ENCODE measurements at places on chromosomes 12 and 14.

- DNase-seq, result no peak
Observed at GRCh38 chr12:81147292-81147919, 69.5 kb downstream of the ACSS3 start.

DNA sequence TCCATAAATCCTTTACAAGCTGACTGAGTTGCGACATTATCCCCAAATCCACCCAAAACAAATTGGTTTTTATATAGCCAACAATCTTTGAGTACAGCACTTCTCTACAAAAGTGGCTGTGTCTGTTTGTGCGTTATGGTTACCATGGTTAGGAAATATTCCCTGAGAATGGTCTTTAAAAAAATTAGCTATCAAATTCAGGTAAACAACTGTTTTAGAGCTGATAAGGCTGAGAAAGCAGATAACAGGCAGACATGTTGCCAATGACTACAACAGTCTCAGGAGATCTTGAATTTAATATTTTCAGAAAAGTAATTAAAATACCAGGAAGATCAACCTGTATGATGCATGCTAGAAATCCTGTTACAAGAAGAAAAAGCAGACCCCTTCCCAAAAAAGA lies 248.0 kb downstream of the RASSF9 start:
- DNase-seq, result no peak

DNA sequence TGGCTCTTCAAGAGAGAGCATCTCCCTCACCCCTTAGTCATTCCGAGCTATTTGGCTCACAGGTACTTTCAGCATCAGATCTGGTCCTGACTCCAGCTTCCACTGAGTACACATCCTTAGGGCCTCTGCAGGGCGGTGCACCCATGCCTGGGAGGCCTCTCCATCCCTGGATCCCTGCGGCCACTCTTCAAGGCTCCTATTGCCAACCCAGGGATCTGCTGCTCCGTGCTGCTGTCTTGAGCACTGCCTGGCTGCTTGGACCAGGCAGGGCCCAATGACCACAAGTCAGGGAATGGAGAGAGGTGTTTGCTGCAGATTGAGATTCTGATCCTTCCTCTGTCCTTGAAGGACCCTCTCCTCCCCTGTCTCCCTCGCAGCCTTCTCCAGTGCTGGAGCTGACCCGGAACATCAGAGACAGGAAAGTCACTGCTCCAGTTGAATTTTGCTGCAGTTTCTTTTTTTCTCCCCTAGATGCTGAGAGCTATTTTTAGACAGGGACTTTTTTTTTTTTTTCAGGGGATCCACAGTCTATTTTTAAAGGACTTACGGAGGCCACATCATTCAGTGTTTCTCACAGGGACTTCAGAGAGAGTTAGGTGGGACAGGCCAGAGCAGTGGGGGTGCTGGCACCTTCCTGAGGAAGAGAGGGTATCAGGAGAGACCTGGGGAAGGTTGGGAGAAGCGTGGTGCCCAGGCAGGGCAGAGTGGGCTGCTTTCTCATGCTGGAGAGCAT lies 50.1 kb upstream of the KCNA1 start:
- DNase-seq, result no peak

DNA sequence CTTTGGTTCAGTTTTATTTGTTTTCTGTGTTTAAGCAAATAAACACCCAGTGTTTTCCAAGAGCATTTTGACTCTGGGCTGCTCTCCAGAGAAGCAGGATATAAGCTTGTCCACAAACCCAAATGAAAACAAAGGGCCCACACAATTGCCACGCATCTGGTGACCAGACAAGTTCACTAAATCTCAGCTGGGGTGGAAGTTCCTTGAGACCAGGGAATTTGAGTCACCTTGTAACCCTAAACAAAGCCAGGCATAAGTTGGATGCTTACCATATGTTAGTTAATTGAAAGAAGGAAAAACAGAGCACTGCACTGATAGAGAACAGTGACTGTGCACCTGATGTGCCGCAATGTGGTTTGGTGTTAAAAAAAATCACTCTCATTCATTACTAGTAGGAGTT lies 1.6 kb upstream of the TXNRD1 start:
- no peak for DNase-seq

GRCh38 chr12:18281941-18282340 lies 20.6 kb downstream of the PIK3C2G start:
- DNase-seq, result no peak

DNA sequence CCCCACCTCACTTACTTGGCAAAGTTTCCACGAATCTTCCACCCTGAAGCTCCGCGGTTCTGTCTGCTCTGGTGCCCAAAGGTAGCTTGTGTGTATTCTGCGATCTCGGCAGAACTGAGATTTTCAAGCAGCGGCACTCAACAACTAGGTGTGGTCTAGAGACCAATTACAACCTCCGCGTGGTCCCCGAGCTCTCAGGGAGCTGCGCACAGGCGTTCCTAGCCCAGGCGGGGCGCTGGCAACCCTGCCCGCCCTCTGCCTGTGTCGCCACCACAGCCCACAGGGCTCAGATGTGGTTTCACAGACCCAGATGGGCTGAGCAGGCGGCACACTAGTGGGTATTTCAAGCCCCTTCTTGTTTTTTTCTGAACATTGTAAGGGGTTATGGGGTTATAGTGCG lies 1.5 kb upstream of the DIABLO start:
- no peak for DNase-seq

DNA sequence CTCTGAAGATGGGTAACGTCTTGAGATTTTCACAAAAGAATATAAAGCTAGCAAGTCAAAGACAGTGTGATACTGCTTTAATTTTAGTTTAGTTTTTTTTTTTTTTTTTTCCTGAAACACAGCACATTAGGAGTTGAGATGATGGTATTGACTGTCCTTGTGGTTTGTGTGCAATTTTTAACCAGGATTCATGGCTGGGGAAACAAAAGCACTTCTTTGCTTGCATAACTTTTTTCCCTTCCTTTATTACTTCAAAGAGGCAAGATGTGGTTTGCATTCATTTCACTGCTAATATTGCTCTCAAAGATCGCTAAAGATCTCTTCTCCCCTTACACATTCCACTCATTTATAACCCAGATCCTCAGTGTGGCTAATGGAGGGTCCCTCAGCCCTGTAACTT lies 157.1 kb upstream of the PZP start:
- DNase-seq, result no peak

DNA sequence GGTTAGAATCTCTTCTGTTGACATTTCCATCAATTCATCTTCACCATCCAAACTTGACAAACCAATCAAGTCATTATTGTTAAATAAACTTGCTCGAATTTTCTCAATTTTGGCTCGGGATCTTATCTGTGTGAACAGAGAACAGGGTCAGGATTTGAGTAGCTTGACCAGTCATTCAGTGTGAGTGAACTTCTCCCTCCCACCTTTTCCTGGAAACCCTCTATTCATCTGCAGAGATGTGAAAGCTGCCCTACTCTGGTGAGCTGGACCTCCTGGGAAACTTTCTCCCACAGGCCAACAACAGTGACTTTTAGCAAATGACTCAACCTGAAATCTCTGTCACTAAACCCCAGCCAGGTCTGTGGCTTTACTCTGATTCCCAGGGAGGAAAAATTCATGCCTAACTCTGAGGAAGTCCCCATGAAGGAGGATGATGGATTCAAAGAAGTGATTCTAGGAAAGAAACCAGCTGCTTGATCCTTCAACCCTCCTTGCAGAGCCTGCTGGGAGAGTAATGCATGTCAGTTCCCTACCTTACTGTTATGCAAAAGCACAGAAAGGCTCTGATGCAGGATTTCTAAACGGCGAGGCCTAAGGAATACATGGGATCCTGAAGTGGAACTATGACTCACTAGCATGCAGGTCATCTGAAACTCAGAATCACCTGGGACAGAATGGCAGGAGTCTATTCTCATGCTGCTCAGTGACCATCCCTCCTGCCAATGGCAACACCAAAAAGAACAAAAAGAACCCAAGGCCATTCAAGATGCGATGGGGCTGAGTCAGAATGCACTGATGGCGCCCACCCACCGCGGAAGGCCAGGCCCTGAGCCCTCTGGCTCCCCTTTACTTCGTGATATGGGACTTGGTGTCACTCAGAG lies 58.0 kb downstream of the TRAFD1 start:
- DNase-seq, result no peak

GRCh38 chr14:50750323-50750722 lies 80.6 kb downstream of the NIN start:
- DNase-seq, result no peak

GRCh38 chr12:57226588-57227314 lies 2.8 kb upstream of the SHMT2 start:
- no peak for DNase-seq

Measured in activated naive CD4-positive, alpha-beta T cell (primary cell).